Caki2 (cell line): ENCODE measurements at places on chromosomes 3 and 15. TPM values are rescaled to one million over a fixed set of nuclear protein-coding genes. Genes with fewer than 3 reads are reported as not detected.

DNA sequence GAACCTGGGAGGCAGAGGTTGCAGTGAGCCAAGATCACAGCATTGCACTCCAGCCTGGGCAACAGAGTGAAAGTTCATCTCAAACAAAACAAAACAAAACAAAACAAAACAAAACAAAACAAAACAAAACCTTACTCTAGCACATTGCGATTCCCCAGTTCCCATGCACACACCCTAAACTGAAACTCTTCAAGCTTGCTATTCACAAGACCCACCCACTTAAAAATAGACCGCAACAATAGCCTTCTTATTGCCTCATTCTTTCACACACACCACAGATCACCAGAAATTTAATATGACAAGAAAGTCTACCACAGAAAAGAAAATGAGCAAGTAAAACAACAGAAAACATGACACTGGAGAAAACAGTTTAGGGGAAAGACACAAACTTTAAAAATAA, 598.4 kb downstream of the FHIT start:
- no peak for DNase-seq

SH3GL3 gene
- 0.57 TPM in 1 of 2 replicates, not detected in the other for total RNA-seq

SERINC4 gene
- total RNA-seq, result not detected in 2 replicates

GRCh38 chr3:12935023-12935860, 93.9 kb upstream of the RPL32 start:
- peak; percentile 1 for DNase-seq
